Body of pancreas (tissue), 4 donors: ENCODE measurements at places on chromosomes 13 and 19. TPM values are rescaled to one million over a fixed set of nuclear protein-coding genes. Genes with fewer than 3 reads are reported as not detected.

Gene USF2
- 91.3 TPM for total RNA-seq

Gene ZNF726
- 2.0 TPM for total RNA-seq

Gene CXCL17
- 6.3 TPM for total RNA-seq

Gene BRCA2
- 0.66 TPM for total RNA-seq

Gene COL4A2
- total RNA-seq = 69.3 TPM

Gene ZNF793
- total RNA-seq = 0.99 TPM

Gene CDX2
- total RNA-seq = 1.6 TPM
